ENCODE measurements at places on chromosomes 1 and 21.

- DNase-seq = peak; percentile 55
Measured at GRCh38 chr1:1554926-1555915, 14.8 kb upstream of the TMEM240 start.

DNA sequence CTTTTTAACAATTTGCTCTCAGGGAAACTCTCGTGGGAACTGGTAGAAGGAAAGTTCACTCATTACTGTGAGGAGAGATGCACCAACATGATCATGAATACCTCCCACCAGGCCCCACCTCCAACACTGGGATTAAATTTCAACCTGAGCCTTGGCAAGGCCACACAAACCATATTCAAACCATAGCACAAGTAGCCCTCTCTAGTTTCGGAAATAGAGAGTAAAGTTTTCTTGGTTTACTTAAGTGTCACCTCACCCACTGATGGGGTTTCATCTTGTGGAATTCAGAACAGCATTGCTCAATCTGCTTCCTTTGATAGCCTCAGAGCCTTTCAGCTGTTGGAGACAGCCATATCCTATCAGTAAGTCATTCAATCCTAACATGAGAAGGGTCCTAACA is 25.5 kb upstream of the CCSAP start:
- no peak for DNase-seq

- no peak for DNase-seq
Measured at GRCh38 chr1:13228343-13228781, 2.4 kb upstream of the PRAMEF18 start.

DNA sequence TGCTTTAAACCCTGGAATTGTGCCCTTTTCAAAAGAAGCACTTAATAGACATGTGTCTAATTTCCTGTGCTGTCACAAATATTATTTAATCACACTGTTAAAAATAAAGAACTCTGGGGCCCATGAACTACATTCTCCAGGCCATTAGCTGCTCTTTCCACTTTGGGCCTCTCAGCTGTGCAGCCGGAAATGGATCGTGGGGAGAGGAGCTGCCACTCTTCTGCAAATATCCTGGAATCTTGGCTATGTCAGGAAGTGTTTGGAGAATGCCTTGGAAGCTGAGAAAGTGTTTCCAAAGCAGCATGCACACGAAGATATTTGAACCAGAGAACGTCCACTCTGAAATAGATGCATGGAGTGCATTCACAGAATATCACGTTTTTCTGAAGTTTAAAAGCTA is 27.5 kb upstream of the VPS26C start:
- DNase-seq = no peak

GRCh38 chr1:202004711-202005110 is 5.7 kb upstream of the ELF3 start:
- no peak for DNase-seq

DNA sequence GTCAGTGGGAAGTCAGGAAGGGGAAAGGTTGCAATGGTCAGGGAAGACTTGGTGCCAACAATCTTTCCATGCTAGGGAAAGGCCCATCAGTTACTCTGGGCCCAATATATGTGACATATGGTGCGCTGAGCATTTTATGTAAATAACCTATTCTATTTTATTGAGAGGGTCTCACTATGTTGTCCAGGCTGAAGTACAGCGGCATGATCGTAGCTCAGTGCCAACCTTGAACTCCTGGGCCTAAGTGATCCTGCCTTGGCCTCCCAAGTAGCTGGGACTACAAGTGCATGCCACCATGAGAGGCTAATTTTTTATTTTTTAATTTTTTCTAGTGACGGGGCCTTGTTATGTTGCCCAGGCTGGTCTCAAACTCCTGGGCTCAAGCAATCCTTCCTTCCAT is 6.8 kb downstream of the UQCRH start:
- DNase-seq = no peak

- no peak for DNase-seq
Measured at GRCh38 chr21:24272521-24272938, 1334.8 kb downstream of the MRPL39 start.

- DNase-seq = no peak
Measured at GRCh38 chr1:18341291-18342069, 139.2 kb upstream of the KLHDC7A start.

GRCh38 chr1:223741861-223742260 is 29.5 kb downstream of the CAPN2 start:
- DNase-seq = peak; percentile 46

Data from HCEC 1CT (cell line).